COR-L47 (cell line): ENCODE measurements at places on chromosomes 6 and 20.

DNA sequence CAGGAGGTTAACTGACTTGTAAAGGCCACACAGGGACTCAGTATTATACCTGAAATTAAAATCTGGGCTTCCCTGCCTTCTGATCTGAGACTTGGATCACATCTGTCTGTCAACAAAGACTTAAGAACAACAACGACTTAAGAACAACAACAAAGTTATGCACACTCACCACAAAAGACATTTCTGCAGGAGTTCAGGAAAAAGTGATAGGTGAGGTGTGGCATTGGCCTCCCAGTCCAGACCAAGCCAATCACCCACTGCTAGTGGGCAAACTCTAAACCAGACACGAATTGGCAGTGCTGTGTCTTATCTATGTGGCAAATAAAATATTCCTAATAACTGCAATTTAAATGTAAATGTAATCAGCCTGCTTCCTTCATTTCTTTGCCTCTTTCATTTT is 61.3 kb downstream of the PRDM1 start:
- no peak for DNase-seq

DNA sequence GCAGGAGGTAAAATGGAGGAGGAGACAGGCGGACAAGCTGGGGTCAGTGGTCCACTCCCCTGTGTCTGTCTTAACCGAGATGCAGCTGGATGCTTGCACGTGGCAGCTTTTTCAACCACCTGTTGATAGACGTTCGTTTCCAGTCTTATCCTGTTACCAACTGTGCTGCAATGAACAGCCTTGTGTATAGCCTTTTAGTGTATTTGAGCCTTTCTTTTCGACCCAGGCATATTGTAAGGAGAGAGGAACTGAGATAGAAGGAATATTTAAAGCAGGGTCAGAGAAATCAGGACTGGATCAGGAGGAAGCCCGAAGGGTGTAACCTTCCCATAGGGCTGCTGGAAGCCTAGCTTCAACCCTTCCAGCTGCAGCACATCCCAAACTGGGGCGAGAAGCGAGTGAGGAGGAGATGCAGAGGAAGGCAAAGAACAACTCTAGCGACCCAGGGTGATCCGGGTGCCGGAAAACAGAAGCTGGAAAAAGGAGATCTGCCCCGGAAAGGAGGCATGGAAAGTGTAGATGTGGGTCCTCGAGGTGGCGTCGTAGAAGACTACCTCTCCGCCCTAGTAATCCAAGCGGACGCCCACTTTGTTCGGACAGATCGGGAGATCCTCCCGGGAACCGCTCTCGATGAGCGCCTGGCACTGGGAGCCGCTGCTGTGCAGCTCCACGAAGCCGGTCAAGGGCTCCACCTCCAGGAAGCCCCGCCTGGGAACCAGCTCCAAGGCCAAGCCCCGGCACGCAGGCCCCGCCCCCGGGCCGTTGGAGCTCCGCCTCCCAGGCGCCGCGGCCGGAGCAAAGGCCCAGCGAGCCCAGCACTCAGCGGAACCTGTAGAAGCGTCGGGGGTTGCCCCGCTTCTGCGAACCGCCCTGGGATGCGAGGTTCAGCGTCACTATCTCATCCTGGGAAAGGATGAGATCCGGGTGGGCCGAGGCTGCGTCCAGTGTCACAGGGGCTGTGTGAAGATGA is 11.2 kb downstream of the TRIM31 start:
- DNase-seq: peak; percentile 33

DNA sequence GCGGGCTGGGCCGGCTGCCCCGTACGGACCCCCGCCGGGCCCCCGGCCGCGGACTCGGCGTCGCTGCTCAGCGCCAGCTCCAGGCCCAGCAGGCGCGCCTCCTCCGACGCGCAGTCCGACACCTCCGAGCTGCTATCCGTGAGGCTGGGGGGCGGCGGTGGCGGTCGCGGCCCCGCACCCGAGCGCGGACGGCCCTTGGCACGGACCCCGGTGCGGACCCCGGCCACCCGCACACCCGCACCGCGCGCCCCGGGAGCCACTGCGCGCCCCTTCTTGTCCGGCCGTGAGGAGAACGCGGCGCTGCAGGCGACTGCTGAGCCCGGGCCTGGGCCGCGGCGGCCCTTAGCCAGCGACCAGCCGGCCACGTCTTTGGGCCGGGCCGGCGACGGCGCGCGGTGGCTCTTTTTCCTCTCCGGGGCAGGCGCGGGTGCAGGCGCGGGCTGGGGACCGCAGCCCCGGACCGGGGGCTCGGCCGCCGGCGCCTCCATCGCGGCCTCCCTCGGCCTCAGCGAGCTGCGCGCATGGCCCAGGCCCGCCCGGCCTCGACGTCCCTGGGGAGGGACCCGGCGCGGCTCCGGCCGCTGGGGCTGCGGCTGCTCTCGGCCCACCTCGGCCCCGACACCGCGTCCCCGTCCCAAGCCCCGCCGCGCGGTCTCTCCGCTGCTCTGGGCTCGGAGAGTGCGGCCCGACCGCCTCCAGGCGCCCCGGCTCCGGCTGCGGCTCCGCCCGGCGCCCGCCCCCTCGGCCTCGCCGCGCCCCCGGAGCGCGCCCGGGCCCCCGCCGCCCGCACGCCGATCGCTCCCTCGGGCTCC is 12.9 kb upstream of the TLDC2 start:
- no peak for DNase-seq

DNA sequence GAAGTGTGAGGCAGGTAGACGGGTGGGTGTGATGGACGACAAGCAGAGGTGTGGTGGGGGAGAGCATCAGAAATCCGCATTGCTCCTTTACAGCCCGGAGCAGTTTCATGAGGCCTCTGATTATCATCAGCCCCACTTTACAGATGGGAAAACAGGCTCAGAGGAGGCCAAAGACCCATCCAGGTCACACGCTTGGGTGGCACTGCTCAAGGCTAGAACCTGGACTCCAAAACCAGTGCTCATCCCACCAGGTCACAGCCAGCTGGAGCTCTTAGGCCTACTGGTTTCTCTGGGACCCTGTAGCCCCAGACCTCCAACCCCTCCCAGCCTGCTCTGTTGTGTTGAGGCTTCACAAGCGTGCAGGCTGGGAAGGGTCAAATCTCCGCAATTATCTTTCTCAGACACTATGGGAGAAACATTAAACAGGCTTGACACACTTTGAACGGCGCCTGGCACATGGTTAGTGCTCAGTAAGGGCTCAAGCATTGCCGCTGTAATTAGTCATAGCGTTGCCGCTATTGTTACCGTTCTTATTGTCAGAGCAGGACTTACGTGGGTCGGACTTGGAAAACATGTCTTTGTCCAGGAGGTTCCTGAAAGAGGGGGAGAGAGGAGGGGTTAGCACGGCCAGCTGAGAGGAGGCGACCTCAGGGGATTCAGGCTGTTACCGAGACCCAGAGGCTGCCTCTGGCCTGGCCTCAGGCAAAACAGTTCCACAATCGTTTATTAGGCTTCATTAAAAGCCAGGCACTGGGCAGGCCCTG is 16.6 kb downstream of the CPNE5 start:
- DNase-seq: no peak

DNA sequence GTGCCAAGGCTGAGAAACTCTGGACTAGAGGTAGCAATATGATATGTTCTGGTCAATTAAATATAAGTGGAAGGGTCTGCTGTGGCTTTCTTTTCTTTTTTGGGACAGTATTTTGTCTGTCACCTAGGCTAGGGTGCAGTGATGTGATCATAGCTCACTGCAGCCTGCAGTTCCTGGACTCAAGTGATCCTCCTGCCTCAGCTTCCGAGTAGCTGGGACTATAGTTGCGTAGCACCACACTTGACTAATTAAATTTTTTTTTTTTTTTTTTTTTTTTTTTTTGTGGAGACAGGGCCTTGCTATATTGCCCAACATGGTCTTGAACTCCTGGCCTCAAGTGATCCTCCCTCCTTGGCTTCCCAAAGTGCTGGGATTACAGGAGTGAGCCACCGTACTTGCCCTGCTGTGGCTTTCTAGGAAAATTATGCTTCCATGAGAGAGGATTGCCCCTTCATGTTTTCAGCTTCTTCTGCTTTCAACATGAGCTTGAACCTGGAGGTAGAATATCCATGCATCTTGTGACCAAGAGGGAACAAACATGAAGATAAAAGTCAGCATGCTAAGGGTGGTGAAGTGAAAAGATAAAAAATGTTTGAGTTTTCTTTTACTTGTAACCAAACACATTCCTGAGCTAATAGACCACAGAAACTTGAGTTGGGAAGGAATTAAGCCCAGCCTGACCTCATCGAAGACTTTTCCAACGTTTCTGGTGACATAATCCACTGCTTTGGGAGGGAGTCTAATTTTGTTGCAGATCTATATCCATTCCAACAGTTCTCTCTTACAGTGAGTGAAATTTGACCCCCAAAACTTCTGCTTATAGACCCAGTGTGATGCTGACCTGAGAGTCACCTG is 75.1 kb downstream of the CARMIL1 start:
- no peak for DNase-seq

DNA sequence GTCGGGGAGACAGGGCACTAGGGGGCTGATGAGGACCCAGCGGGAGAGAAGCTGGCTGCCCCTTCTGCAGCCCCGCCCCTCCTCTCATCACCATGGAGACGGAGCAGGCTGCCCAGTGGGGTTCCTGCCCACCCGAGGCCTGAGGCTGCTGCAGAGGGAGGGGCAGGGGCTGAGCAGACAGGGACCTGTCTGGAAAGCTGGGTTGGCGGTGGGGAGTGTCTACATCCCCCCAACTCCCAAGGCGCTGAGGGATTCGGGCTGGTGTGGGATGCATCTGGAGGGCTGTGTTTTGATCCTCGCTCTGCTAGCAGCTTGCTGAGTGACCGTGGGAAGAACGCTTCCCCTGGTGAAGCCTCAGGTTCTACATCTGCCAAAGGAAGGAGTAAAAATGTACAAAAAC is 1.2 kb upstream of the BPI start:
- DNase-seq: peak; percentile 5

- no peak for DNase-seq
Observed at GRCh38 chr6:15408758-15409157, 162.9 kb downstream of the JARID2 start.

DNA sequence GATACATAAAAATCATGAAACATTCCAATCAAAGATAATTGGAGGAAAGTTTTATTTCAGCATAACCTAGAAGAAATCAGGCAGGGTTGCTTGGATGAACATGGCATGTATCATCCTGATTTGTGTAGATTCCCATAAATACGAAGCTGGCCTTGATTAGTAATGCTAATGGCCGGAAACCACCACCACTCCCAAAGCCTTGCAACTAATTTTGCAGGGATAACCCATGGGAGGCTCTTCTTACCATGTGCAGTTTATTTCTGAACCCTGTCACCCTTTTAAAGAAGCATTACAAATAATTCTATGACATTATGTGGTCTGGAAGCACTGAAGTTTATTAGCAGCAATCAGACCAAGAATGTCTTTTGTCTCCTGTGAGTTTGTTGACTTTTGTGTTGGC is 80.8 kb downstream of the AIG1 start:
- DNase-seq: no peak

- DNase-seq: no peak
Observed at GRCh38 chr6:77502981-77503380, 39.7 kb upstream of the HTR1B start.

DNA sequence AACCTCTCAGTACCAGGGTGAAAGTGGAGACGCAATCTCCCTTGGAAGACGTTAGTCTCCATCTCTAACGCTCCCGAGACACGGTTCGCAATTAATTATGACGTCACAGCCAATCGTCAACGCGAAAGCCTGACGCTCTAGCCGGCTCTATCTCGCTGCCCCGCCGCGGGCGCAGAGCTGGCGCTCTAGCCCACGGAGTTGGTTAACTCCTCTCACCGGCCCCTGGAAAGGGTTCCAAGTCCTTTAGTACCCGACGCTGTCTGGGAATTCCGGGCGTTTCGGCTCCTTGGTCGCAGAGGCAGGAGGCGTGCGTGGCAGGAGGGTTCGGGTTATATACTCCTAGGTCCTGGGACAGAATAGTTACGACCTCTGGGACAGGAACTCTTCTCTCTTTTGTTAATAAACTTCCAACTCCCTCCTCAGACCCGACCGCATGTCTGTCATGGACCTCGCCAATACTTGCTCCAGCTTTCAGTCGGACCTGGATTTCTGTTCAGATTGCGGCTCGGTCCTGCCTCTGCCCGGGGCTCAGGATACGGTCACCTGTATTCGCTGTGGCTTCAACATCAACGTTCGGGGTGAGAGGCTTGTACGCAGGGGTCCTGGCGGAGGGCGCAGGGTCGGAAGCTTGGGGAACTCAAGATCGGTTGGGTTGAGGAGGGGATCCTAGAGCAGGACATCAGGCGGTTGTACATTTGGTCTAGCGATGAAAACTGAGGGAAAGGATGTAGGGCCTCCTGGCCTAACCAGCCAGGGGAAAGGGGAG is at the start of gene POLR1H:
Gene POLR1H, plus strand, starts transcription at position 174 of the 766 bp plus-strand sequence. Its CDS starts 260 bp downstream, at position 434.
- DNase-seq: peak; percentile 96

- no peak for DNase-seq
Observed at GRCh38 chr20:62320581-62321354, 18.0 kb downstream of the ADRM1 start.

- no peak for DNase-seq
Observed at GRCh38 chr6:109490713-109491112, 7.7 kb upstream of the ZBTB24 start.

DNA sequence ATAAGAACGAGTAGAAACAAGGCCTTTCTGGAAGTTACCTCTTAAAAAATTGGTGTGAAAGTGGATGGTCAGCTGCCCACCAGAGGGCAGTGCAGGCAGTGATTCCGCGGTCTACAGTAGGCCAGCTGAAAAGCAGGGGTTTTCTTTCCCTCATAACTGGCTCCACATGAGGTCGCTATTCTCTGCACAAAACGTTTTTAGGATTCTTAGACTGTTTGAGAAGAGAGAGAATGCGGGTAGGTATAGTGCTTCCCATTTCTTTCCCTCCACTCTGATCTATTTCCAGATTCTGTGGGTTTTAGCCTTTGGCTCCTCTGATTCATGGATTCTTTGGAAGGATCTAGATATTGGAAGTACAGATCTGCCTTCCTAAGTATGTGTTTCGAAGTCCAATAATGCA is 14.2 kb downstream of the FIG4 start:
- peak; percentile 70 for DNase-seq
